ENCODE measurements at places on chromosomes 1 and 21.

DNA sequence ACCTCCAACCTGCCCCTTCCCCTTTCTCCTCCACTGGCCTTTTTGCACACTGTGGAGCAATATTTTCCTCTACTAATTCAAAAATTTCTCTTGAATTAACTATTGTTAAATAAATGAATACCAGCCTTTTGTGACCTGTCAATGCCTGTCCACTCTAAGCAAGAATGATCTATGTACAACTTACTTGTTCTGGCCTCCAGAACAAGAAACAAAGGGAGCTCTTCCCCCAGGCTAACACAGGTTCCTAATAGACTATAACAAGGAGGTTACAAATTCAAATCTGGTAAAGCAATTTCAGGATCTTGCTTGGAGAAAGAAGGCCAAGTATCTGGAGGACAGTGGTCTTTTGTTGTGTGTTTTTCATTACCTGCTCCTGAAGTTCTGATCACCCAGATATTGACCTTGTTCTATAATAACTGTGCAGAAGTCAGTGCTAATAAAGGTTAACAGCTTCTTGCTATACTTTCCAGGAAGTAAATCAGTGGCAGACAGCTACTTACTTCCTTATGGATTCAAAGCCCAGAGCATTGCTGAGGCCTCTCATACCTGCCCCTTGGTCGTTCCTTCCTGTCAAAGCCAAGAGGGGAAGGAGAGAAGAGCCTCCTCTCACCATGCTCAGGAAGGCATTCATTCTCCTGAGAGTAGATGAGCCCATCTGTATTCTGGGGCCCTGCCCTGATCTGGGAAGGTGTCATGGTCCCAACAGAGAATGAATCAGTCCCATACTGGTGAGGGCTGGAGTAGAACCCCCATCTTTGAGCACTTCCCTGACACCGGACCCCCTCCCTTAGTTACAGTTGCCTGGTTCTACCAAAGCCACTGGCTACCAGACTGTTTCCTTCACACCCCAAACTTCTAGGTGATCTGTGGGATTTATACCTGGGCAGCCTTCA lies 56.8 kb downstream of the DESI2 start:
- H3K4me3 ChIP-seq: no peak overlapping the region
- DNase-seq: no peak
- H3K4me1 ChIP-seq: peaks cover 7% of the 10 kb centered on the region
- H3K27me3 ChIP-seq: no peaks in the 10 kb centered on the region
- H3K36me3 ChIP-seq: peaks cover 21% of the 10 kb centered on the region
- no peak overlapping the region for H3K27ac ChIP-seq

DNA sequence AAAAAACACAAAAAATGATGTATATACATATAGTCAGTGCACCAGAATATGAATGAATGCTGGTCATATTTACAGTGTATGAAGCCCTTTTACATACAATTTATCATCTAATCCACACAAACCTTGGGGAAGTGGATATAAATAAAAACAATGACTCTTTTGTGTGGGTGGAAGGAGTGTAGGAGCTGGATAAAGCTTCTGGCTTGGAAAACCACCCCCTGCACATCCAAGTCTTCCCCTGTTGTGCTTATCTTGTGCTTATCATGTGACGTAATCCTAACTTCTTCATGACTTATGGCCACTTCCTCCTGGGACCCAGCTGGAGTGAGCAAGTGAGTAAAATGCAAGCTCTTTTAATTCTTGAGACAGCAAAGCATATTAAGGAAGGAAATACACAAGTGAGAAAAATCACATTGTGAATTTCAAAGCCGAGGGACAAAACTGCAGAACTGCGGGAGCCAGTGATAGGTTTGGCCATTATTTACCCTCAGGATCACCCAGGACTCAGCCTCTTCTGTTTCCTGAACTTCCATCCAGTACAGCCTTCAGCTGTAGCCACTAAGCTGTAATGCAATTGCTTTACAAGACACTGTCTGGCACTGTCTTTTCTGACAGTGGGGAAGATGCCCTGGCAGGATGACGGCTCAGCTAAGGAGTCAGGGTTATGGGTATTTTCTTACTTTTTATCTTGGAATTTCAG lies 104.0 kb upstream of the PPM1J start:
- no peak for DNase-seq
- H3K4me3 ChIP-seq: no peak overlapping the region
- no peak overlapping the region for H3K27ac ChIP-seq
- H3K27me3 ChIP-seq: peaks cover 10% of the 10 kb centered on the region
- peaks cover 2% of the 10 kb centered on the region for H3K4me1 ChIP-seq

- H3K4me1 ChIP-seq: no peaks in the 10 kb centered on the region
- no peaks in the 10 kb centered on the region for H3K36me3 ChIP-seq
- no peak overlapping the region for H3K4me3 ChIP-seq
- H3K27me3 ChIP-seq: peaks cover 16% of the 10 kb centered on the region
- no peak overlapping the region for H3K27ac ChIP-seq
- DNase-seq: no peak
Observed at GRCh38 chr1:14553711-14554110, 44.8 kb upstream of the KAZN start.

GRCh38 chr1:175062339-175062738 lies 5.3 kb upstream of the TNN start:
- no peak overlapping the region for H3K4me3 ChIP-seq
- DNase-seq: no peak

DNA sequence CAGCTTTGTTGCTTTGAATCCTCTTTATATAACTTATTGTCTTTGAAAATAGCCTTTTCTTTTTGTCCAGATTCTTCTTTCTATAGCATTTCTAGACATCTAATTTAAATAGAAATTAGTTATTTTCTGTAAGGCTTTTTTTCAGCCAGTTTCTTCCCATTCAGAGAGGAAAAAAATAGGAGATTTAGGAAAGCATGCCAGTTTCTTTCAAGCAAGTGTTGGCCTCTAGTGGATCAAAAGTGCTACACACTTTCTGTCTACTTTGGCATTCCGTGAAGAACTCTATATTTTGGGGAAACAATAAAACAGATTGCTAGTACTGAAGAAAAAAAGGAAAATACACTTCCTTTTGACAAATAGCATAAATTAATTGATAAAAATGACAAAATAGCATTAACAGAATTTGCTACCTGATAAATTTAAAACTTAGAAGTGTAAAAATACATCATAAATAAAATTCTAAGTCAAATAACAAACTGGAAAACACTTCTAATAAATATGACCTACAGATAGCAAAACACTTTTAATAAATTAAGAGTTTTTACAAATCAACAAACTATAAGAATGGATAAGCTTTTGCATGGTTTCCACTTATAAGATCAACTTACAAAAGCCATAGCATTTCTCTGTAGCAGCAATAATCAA lies 13.1 kb upstream of the EXO1 start:
- no peak overlapping the region for H3K27ac ChIP-seq
- no peaks in the 10 kb centered on the region for H3K36me3 ChIP-seq
- H3K4me3 ChIP-seq: no peak overlapping the region
- peaks cover 6% of the 10 kb centered on the region for H3K27me3 ChIP-seq
